ENCODE measurements at places on chromosomes 2 and 18.
A peak's percentile ranks its signal among the peaks of the same experiment; 100 is the strongest.

GRCh38 chr2:79887747-79888374 is 375.0 kb downstream of the CTNNA2 start:
- DNase-seq: no peak

DNA sequence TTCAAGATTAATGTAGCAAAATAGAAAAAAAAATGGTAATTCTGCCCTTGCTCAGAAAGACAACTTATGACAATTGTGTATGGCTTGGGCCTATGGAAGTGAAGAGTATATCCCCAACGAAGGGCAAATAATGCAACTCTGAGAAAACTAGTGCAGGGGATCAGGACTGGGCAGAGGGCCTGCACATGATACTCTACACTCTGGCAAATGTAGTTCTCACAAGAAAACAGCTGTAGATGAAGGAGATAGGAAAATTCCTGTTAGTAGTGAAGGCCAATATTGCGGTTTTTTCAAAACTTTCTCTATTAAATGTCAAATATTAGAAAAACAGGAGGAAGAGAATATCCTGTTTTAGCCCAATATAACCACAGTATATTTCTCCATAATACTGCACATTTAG is 77.8 kb downstream of the SCN9A start:
- no peak for DNase-seq

DNA sequence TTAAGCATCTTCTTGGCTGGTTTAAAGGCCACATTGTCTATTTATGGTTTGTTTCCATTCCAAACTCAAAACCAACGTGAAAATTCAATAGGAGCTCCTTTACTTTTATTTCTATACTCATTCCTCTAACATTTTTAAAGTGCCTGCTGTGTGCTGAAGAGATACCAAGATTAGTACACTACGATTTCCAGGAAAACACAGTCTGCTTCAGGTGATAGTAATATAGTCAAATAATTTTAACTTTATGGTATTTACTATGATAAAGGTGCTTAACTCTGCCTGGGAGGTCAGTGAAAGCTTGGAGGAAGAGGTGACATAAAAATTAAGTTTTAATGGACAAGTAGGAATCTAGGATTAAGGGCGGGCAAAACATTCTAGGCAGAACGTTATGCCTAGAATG is 121.4 kb downstream of the KIAA1328 start:
- DNase-seq: no peak

GRCh38 chr2:32810909-32811495 is 135.8 kb upstream of the LTBP1 start:
- no peak for DNase-seq

- no peak for DNase-seq
These were observed 24.6 kb downstream of the TAF1B start for GRCh38 chr2:9867881-9868280.

DNA sequence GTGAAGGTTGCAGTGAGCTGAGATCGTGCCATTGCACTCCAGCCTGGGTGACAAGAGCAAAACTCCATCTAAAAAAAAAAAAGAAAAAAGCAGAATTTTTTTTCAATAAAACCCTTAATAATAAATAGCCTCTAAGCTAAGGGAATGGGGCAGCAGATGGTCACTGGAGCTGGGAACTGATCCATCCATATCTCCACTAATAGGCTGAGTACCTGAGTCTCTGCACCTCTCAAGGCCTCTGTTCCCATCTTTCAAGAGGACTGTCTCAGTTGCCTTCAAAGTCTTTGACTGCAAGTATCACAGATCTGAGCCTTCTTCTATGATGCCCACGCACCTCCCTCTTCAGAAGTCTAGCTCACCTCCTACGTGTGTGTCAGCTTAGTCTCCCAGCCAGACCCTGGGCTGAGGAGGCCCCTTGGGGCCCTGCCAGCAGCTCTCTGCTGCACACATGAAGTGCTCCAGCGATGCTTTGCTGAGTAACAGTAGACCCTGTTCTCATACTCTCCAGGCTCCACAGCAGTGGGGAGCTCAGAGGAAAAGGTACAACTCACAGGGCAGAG is 32.9 kb downstream of the ST8SIA5 start:
- DNase-seq: no peak

GRCh38 chr18:35481960-35482366 is 15.8 kb downstream of the INO80C start:
- DNase-seq: no peak

DNA sequence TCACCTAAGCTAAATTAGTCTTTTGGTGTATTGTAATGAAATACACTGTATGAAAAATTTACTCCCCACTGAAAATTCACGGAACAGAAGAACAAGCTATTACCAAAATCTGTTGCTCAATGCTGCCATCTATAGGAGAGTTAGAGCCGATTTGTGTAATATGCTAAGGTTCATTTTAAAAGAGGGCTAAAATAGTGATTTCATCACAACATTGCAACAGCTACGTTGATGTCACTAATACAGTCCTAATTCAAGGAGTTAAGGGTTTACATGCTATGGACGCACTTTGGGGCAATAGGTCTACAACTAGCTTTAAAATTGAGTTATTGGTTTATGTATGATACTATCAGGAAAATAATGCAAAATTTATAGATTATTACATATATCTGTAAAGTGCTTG is 3.0 kb upstream of the IRS1 start:
- DNase-seq: no peak

GRCh38 chr2:177670791-177671535 is 278.4 kb downstream of the AGPS start:
- no peak for DNase-seq

DNA sequence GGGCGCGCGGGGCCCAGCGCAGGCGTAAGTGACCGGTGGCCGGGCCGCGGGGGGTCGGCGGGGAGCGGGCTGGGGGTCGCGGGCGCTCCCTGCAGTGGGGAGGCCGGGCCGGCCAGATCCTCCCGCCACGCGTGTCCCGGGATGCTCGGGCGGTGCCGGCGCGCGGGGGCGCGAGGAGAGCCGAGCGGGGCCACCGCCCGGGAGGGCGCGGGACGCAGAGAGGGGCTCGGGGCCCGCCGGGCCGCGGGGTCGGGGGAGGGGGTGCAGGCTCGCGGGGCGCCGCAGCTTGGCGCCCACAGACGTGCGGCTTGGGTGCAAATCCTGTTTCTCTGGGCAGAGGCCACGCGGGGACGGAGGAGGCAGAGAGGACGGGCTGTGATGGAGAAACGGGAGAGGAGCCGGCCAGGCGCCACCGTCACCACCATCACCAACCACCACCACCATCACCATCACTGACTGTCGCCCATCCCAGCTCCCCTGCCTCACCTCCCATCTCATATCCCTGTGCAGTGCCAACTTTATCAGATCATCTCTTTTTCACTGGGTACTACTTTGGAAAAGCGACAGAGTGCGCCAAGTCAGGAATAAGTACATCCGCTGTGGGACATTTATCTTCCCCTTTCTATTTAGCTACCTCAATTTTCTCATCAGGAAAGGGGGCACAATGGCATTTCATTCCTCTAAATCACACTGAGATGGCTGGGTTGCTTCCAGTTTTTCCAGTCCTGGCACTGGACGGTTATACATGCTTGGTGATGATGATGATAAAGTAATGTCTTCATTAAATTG is 97.2 kb upstream of the GPR45 start:
- DNase-seq: no peak

DNA sequence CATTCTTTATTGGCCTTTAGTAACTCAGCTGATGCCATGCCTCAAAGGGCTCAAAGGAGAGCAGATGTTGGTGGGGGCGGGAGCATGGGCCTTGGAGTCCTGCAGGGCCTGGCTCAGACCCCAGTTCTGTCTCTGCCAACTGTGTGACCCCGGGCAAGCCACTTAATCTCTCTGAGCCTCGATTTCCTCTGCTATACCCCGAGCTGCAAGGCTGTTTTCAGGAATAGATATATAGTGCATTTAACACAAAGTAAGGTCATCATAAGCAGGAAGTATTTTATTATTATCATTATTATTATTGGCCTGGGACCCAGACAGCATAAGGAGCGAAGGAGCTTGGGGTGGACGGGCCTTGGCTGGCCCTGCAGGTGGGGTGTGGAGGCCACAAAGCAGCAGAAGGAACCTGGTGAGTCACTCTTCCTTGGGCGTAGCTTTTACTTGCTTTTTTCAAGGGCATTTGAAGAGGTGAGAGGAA is 162.7 kb downstream of the INHBB start:
- DNase-seq: no peak

DNA sequence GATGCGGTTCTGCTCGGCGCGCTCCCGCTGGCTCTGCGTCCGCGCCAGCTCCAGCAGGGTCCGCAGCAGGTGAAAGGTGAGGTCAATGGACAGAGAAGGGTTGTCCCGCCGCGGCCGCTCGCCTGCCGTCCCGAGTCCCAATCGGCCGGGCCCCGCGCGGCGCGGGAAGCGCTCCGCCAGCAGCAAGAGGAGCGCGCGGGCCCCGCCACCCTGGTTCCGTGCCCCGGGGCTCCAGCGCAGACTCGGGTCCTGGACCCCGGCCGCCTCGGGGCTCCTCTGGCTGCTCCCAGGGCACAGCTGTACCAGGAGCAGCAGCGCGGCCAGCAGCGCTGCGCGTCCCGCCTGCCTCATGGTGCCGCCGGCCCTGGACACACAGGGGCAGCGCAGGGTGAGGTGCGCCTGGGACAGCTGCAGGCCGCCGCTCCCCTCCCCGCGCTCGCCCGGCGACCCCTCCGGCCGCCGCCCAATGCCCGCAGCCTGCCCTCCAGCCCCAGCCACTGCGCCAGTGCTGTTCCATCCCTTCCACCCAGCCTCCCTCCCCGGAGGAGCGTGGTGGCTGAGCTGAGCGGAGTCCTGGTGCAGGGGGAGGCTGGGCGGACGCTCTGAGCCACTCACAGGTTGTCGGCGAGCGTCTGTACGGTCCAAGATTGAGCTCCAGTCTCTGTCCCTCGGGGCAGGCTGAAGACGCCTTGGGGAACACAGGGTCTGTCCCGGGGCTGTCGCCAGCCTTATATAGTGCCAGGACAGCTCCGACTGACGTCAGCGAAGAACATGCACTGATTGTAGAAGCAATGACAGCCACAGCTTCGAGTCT is 493 bp downstream of the UCN start:
- DNase-seq: peak; percentile 41

- DNase-seq: no peak
These were observed 32.1 kb downstream of the SPC25 start for GRCh38 chr2:168858146-168858545.

GRCh38 chr2:126966601-126967000 is 67.9 kb downstream of the TEX51 start:
- DNase-seq: no peak

DNA sequence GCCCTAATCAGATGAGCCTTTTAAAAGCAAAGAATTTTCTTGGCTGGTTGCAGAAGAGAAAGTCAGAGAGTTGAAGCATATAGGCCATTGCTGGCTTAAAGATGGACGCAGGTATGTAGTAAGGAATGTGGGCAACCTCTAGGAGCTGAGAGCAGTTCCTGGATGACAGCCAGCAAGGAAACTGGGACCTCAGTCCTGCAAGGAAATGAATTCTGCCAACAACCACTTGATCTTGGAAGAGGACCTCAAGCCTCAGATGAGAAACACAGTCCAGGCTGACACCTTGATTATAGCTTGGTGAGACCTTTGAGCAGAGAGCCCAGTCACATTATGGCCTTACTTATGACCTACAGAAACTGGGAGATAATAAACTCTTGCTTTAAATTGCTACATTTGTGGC is 15.7 kb downstream of the PHOSPHO2 start:
- no peak for DNase-seq

- DNase-seq: no peak
These were observed 73.0 kb upstream of the RGPD5 start for GRCh38 chr2:109721135-109721534.

GRCh38 chr18:22930089-22930713 is 2.9 kb upstream of the RBBP8 start:
- peak; percentile 65 for DNase-seq

- DNase-seq: peak; percentile 56
These were observed 53.8 kb upstream of the ASB18 start for GRCh38 chr2:236317938-236318396.

- peak; percentile 51 for DNase-seq
These were observed 66.9 kb upstream of the TRIB2 start for GRCh38 chr2:12649602-12650400.

- DNase-seq: no peak
These were observed 6.5 kb downstream of the PIAS2 start for GRCh38 chr18:46910856-46911255.

- DNase-seq: no peak
These were observed 56.1 kb upstream of the SLC35G4 start for GRCh38 chr18:11553098-11553940.

DNA sequence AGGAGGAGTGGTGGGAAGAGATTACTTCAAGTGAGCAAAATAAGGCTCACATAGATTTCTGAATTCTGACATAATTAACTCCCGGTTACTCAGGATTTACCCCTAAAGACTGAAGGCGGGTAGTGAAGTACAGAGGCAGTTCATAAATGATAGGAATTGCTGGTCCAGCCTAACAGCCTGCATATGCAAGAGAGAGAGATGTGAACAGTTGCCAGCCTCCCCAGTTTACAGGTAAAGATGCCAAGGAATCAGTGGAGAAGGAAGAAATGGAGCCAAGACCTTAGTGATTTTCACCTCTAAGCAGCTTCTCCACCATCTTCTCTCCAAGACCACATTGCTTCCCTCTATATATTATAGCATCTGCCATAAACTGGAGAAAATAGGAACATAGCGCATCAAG is 91.8 kb upstream of the THUMPD2 start:
- no peak for DNase-seq

DNA sequence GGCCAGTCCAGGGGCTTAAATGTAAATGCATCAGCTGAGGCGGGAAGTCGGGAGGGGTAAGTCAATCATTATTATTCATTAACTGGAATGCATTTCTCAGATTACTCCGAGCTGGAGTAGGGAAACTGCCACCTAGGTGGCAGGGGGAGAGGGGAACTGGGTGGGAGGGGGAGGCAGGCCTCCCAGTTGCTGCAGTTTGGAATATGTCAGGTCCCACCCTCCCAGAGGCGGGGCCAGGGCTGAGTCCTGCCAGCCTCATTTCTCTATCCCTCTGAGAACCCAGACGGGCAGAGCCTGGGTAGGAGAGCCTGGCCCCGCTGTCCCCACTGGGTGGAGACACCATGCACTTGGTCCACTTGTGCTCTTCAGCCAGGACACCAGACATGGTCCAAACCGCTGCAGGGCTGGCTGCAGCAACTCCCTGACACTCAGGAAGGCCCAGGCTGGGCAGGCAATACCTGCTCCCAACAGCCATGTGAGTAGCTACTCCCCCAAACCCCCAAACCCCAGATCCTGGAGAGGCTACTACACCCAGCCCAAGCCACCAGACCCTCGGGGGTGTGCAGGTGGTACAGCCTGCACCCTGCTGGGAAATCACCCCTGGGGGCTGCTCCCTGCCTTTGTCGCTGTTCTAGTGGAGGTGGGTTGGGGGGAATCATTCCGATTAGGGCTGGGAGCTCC is at the start of gene GPBAR1:
Gene GPBAR1, plus strand, starts transcription at position 274 of the 681 bp plus-strand sequence. CDS start 1,710 bp downstream, outside the sequence.
- peak; percentile 66 for DNase-seq

DNA sequence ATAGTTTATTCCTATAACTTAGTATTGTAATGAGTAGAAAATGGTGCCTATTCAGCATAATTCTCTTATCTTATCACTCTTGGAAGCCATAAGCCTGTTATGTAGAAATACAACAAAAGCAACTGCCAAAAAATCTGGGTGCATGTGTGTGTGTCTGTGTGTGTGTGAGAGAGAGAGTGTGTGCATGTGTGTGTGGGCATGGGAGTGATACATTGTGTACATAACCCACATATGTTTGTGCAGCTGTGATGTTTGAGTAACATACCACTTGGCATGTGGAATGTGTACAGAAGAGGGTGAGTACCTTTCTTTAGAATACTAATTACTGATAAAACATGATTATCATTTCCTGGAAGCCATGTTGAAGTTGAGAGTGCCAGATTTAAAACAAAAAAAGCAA is 642.3 kb upstream of the SYT4 start:
- no peak for DNase-seq

- DNase-seq: no peak
These were observed 36.0 kb downstream of the SMAD7 start for GRCh38 chr18:48914581-48915251.
